GM23248 (cell line): ENCODE measurements at places on chromosomes 6 and 20. TPM values are rescaled to one million over a fixed set of nuclear protein-coding genes. Genes with fewer than 3 reads are reported as not detected.

PLCB4 gene
- polyA plus RNA-seq = 3.5 and 5.0 TPM in 2 replicates

NUP153 gene
- 12.0 and 12.6 TPM in 2 replicates for polyA plus RNA-seq

TENT5A gene
- 39.2 and 46.5 TPM in 2 replicates for polyA plus RNA-seq

PDYN gene
- not detected in 2 replicates for polyA plus RNA-seq

MARCKS gene
- 105 and 109 TPM in 2 replicates for polyA plus RNA-seq

CYP21A2 gene
- not detected in 2 replicates for polyA plus RNA-seq

DOK5 gene
- polyA plus RNA-seq = 16.0 and 16.1 TPM in 2 replicates

ARHGAP40 gene
- polyA plus RNA-seq = not detected in 2 replicates

OOEP gene
- not detected in 2 replicates for polyA plus RNA-seq

PBOV1 gene
- polyA plus RNA-seq = not detected in 2 replicates

TULP4 gene
- 18.2 and 21.5 TPM in 2 replicates for polyA plus RNA-seq

TUBB2B gene
- 8.1 and 9.0 TPM in 2 replicates for polyA plus RNA-seq

VSX1 gene
- not detected in 2 replicates for polyA plus RNA-seq

RALY gene
- polyA plus RNA-seq = 107 and 113 TPM in 2 replicates

FAM217A gene
- not detected in 2 replicates for polyA plus RNA-seq

RBBP8NL gene
- polyA plus RNA-seq = not detected in 2 replicates

NINL gene
- 1.9 and 2.6 TPM in 2 replicates for polyA plus RNA-seq

METTL24 gene
- not detected in 2 replicates for polyA plus RNA-seq

VWA7 gene
- 0.37 and 0.56 TPM in 2 replicates for polyA plus RNA-seq

CST3 gene
- 782 and 784 TPM in 2 replicates for polyA plus RNA-seq

ARMC12 gene
- 0.15 and 0.26 TPM in 2 replicates for polyA plus RNA-seq

COL20A1 gene
- not detected in 2 replicates for polyA plus RNA-seq

GPR6 gene
- not detected in 2 replicates for polyA plus RNA-seq

FKBP1C gene
- polyA plus RNA-seq = 1.6 and 2.4 TPM in 2 replicates

LY6G6F gene
- not detected in 2 replicates for polyA plus RNA-seq

PRSS16 gene
- 0.20 TPM in 1 of 2 replicates, not detected in the other for polyA plus RNA-seq

WFDC2 gene
- not detected in 2 replicates for polyA plus RNA-seq

RSPH4A gene
- polyA plus RNA-seq = 0.15 TPM in 1 of 2 replicates, not detected in the other

SPATA25 gene
- polyA plus RNA-seq = 0.27 TPM in 1 of 2 replicates, not detected in the other

WFDC5 gene
- polyA plus RNA-seq = not detected in 2 replicates

CFB gene
- 3.4 and 3.9 TPM in 2 replicates for polyA plus RNA-seq

CNKSR3 gene
- 1.9 TPM in 2 replicates for polyA plus RNA-seq

RAET1G gene
- 15.5 and 15.8 TPM in 2 replicates for polyA plus RNA-seq

NR2E1 gene
- polyA plus RNA-seq = not detected in 2 replicates

TRIM26 gene
- polyA plus RNA-seq = 22.9 and 24.7 TPM in 2 replicates
